ENCODE measurements at places on chromosomes 6 and 20.
A peak's percentile ranks its signal among the peaks of the same experiment; 100 is the strongest.

DNA sequence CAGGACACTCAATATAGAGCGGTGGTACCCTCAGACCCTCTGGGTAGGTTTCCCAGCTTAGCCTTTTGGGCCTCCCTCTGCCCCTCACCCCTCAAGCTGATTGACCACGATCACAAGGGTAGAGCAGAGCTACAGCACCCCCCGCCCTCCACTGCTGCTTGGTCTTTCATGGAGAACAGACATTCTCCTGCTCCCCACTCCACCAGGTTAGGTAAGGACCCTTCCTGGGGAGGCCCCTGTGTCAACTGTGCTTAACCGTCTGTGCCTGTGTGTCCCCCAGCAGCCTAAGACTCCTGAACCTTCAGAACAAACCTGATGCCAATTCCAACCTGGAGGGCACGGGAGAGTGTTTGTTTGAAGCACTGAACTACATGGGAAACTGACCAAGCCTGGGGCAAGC, 11.8 kb downstream of the MYH7B start:
- no peaks in the 10 kb centered on the region for H3K4me1 ChIP-seq
- H3K27ac ChIP-seq = no peak overlapping the region
- H3K4me3 ChIP-seq = no peak overlapping the region
- no peaks in the 10 kb centered on the region for H3K36me3 ChIP-seq

GRCh38 chr6:80179695-80180094, 73.2 kb downstream of the BCKDHB start:
- peaks cover 52% of the 10 kb centered on the region for H3K4me1 ChIP-seq
- DNase-seq = no peak
- H3K27ac ChIP-seq = no peak overlapping the region

DNA sequence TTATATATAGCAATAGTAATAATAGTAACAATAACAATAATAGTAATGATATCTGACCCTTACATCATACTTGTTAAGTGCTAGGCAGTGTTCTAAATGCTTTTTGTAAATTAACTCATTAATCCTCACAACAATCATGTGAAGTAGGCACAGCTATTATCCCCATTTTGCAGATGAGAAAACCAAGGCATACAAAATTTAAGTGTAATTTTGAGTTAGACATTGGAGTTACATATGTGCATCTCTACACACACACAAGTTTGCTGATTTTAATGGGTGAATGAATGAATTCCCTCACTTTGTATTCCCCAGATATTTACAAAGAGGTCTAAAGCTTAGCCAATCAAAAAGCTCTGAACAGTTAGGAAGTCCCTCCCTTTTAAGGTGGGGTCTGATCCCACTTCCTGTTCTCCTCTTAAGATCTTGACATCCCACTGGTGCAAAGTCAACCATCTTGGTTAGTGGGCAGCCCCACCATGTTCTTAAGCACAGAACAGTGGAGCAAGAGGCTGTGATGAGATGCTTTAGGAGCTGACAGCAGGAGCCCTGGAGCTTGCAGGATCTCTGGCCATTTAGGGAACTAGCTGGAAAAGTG, 85.3 kb upstream of the FOXP4 start:
- no peak for DNase-seq
- no peaks in the 10 kb centered on the region for H3K36me3 ChIP-seq

- no peaks in the 10 kb centered on the region for H3K27me3 ChIP-seq
- DNase-seq = peak; percentile 9
- peaks cover 7% of the 10 kb centered on the region for H3K4me1 ChIP-seq
- H3K36me3 ChIP-seq = no peaks in the 10 kb centered on the region
- H3K27ac ChIP-seq = no peak overlapping the region
These were observed 128.9 kb downstream of the GMDS start for GRCh38 chr6:2116496-2116895.

DNA sequence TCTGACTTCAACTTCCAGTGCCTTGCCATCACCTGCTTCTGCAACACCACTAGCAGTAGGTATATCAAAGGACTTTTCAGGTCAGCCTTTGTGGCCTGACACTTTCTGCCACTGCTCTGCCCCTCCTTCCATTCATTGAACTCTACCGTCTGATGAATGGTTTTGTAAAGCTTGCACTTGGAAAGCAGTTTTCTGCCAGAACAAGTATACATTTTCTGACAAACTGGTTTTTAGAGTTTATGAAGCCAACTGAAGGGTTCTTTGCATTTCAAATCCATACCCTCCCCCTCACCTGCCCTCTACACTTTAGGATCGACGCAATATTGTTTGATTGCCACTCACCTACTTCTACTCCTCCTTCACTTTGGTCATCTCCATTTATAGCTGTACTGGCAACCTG, 603.1 kb downstream of the HACE1 start:
- no peak overlapping the region for H3K4me3 ChIP-seq
- H3K27me3 ChIP-seq = no peaks in the 10 kb centered on the region
- H3K36me3 ChIP-seq = no peaks in the 10 kb centered on the region
- no peaks in the 10 kb centered on the region for H3K4me1 ChIP-seq
- H3K27ac ChIP-seq = no peak overlapping the region
- no peak for DNase-seq

- H3K4me1 ChIP-seq = no peaks in the 10 kb centered on the region
- peaks cover 14% of the 10 kb centered on the region for H3K27me3 ChIP-seq
- no peak overlapping the region for H3K27ac ChIP-seq
- DNase-seq = no peak
- H3K36me3 ChIP-seq = no peaks in the 10 kb centered on the region
- H3K4me3 ChIP-seq = no peak overlapping the region
These were observed 117.2 kb upstream of the BACH2 start for GRCh38 chr6:90413867-90414266.

DNA sequence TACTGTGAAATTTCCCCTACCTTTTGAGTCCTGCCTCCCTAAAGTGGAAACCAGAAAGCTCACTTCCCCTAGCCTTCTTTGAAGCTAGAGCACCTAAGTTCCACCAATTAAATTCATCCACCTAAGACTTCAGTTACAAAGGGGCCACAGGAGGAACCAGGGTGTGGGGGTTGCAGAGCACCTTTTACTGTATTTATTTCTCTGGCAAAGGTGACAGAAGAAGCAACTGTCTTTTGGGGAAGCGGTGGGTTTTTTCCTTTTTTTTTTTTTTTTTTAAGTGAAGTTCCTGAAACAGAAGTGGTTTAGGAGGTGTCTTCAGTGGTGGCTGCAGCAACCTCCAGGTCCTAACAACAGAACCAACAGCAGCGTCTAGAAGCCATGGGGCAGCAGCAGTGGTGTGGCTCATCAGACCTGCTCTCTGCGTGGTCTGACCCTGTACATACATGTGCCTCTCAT, 13.1 kb downstream of the PSMB9 start:
- H3K36me3 ChIP-seq = no peaks in the 10 kb centered on the region
- no peaks in the 10 kb centered on the region for H3K4me1 ChIP-seq
- H3K27ac ChIP-seq = no peak overlapping the region
- DNase-seq = no peak
- no peak overlapping the region for H3K4me3 ChIP-seq
- peaks cover 33% of the 10 kb centered on the region for H3K27me3 ChIP-seq

DNA sequence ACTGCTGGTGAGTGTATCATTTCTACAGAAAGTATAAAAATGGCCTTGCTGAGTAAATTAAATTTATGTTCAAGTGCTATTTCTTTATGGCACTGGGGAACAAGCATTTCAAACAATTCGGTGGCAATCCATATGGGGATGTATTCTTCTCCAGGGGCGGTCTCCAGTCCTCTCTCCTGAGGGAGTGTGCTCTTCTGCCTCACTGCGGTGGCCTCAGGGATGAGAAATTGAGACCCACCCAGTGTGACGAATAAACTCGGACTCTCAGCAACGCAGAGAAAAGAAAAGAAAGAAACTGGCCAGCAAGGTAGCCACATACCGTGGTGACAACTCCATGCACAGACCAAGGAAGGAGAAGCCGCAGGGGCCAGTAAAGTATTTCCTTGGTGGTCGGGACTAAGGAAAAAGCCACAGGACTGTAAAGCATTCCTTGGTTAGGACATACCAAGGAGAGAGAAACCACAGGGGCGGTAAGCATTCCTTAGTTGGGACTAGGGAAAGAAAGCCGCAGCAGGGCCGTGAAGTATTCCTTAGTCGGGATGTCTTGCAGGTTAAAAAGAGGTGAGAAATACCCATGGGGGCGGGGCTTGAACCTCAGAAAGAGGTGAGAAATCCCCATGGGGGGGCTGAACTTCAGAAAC, 13.6 kb upstream of the GOPC start:
- H3K4me3 ChIP-seq = no peak overlapping the region
- H3K36me3 ChIP-seq = no peaks in the 10 kb centered on the region
- no peak for DNase-seq

- H3K27me3 ChIP-seq = no peaks in the 10 kb centered on the region
- peaks cover 22% of the 10 kb centered on the region for H3K36me3 ChIP-seq
- DNase-seq = no peak
- H3K27ac ChIP-seq = no peak overlapping the region
These were observed 103.4 kb downstream of the MAP3K4 start for GRCh38 chr6:161094955-161095354.

GRCh38 chr6:18004256-18004985, 17.0 kb upstream of the KIF13A start:
- DNase-seq = no peak
- H3K4me1 ChIP-seq = peaks cover 19% of the 10 kb centered on the region
- H3K27me3 ChIP-seq = peaks cover 2% of the 10 kb centered on the region
- H3K27ac ChIP-seq = peak overlapping the region; percentile 83

- no peaks in the 10 kb centered on the region for H3K36me3 ChIP-seq
- DNase-seq = no peak
- peaks cover 22% of the 10 kb centered on the region for H3K27me3 ChIP-seq
- H3K27ac ChIP-seq = no peak overlapping the region
- no peaks in the 10 kb centered on the region for H3K4me1 ChIP-seq
- H3K4me3 ChIP-seq = no peak overlapping the region
These were observed 6.5 kb downstream of the CD24 start for GRCh38 chr6:106967936-106968555.

DNA sequence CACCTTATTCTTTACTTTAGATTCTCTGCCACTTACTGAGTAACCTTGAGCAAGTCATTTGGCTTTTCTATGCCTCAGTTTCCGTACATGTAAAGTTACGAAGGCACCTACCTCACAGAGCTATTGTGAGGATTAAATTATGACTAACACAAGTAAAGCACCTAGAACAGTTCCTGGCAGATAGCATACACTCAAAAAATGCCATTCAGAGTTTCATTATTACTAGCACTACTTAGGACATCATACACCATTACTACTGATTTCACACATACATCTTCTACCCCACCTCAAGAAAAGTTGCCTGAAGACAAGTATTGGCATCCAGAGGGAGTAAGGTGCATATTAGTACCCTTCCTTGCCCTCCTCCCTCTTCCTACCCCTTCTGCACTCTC, 107.8 kb downstream of the OGFRL1 start:
- H3K36me3 ChIP-seq = peaks cover 30% of the 10 kb centered on the region
- peaks cover 90% of the 10 kb centered on the region for H3K4me1 ChIP-seq
- no peaks in the 10 kb centered on the region for H3K27me3 ChIP-seq
- H3K27ac ChIP-seq = no peak overlapping the region
- DNase-seq = no peak

GRCh38 chr6:164455835-164456234, 853.6 kb downstream of the C6orf118 start:
- H3K36me3 ChIP-seq = no peaks in the 10 kb centered on the region
- H3K27ac ChIP-seq = no peak overlapping the region
- DNase-seq = no peak
- H3K4me1 ChIP-seq = no peaks in the 10 kb centered on the region

DNA sequence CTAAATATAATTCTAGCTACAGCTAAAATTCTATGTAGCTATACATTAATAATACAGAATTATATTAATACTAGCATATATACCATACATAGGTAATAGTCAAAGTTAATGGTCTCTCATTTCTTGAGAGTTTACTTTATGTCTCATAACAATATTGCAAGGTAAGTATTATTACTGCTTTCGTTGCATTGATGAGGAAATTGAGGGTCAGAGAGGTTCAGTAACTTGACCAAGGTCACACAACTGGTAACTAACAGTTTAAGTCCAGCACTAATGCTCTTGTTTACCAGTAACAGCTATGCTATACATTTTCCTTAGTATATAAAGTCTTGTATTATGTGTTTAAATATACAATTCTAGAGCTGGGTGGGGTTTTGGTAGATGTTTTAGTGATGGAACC, 67.6 kb downstream of the AFG1L start:
- no peaks in the 10 kb centered on the region for H3K27me3 ChIP-seq
- H3K4me3 ChIP-seq = no peak overlapping the region
- H3K4me1 ChIP-seq = peaks cover 32% of the 10 kb centered on the region
- no peak overlapping the region for H3K27ac ChIP-seq
- H3K36me3 ChIP-seq = no peaks in the 10 kb centered on the region

GRCh38 chr6:129448965-129449364, 261.0 kb downstream of the ARHGAP18 start:
- no peaks in the 10 kb centered on the region for H3K36me3 ChIP-seq
- H3K27ac ChIP-seq = no peak overlapping the region
- DNase-seq = no peak
- no peak overlapping the region for H3K4me3 ChIP-seq
- H3K4me1 ChIP-seq = no peaks in the 10 kb centered on the region
- H3K27me3 ChIP-seq = no peaks in the 10 kb centered on the region

- H3K4me3 ChIP-seq = no peak overlapping the region
- H3K36me3 ChIP-seq = no peaks in the 10 kb centered on the region
- H3K4me1 ChIP-seq = no peaks in the 10 kb centered on the region
- peaks cover 32% of the 10 kb centered on the region for H3K27me3 ChIP-seq
- no peak overlapping the region for H3K27ac ChIP-seq
- no peak for DNase-seq
These were observed 8.9 kb downstream of the TREM1 start for GRCh38 chr6:41277605-41278004.

- H3K4me1 ChIP-seq = peaks cover 51% of the 10 kb centered on the region
- H3K27ac ChIP-seq = peak overlapping the region; percentile 94
- H3K27me3 ChIP-seq = no peaks in the 10 kb centered on the region
- H3K4me3 ChIP-seq = peak overlapping the region; percentile 15
- DNase-seq = no peak
These were observed 225.5 kb upstream of the MARCKS start for GRCh38 chr6:113631666-113632065.

- DNase-seq = no peak
- no peaks in the 10 kb centered on the region for H3K36me3 ChIP-seq
- H3K4me3 ChIP-seq = no peak overlapping the region
- H3K4me1 ChIP-seq = no peaks in the 10 kb centered on the region
- no peak overlapping the region for H3K27ac ChIP-seq
These were observed 2.3 kb upstream of the MAS1L start for GRCh38 chr6:29490055-29490454.

- H3K27me3 ChIP-seq = no peaks in the 10 kb centered on the region
- DNase-seq = no peak
- H3K27ac ChIP-seq = no peak overlapping the region
- no peaks in the 10 kb centered on the region for H3K36me3 ChIP-seq
These were observed 139.1 kb upstream of the VGLL2 start for GRCh38 chr6:117126213-117126612.

DNA sequence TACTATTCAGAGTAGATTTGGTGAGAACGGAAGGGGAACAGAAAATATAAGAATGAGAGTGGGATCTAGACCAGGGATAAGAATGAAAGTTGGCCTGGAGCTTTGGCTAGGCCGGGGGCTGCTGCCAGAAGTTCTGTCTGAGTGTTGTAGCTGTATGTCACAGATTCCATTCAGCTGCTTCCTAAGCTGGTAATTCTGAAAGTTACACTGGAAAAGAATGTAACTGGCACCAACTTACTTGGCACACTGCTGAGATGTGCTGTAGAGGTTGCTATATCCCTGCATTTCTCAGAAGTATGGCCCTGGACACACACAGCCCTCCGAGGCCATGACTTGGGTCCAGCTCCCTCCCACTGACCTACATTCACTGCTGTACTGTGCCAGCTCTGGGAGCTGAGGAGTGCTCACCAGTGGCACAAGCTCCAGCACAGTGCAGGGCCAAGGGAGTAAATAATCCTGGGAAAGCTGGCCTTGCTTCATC, 25.8 kb upstream of the TMEM217 start:
- H3K27me3 ChIP-seq = no peaks in the 10 kb centered on the region
- no peak overlapping the region for H3K4me3 ChIP-seq
- H3K27ac ChIP-seq = no peak overlapping the region
- peaks cover 6% of the 10 kb centered on the region for H3K4me1 ChIP-seq
- peaks cover 36% of the 10 kb centered on the region for H3K36me3 ChIP-seq
- DNase-seq = no peak

Measured in HFFc6 (cell line).